ENCODE measurements at places on chromosomes 13 and 19.

GRCh38 chr19:30631033-30631370 lies 258.8 kb downstream of the ZNF536 start:
- DNase-seq: no peak

GRCh38 chr13:28492569-28493367 lies 2.2 kb downstream of the FLT1 start:
- peak; percentile 59 for DNase-seq

GRCh38 chr19:37412700-37413099 lies 41.8 kb downstream of the ZNF527 start:
- DNase-seq: no peak

- DNase-seq: no peak
Measured at GRCh38 chr13:29301027-29301426, 294.5 kb downstream of the SLC7A1 start.

GRCh38 chr13:92984151-92984550 lies 242.5 kb upstream of the GPC6 start:
- no peak for DNase-seq

DNA sequence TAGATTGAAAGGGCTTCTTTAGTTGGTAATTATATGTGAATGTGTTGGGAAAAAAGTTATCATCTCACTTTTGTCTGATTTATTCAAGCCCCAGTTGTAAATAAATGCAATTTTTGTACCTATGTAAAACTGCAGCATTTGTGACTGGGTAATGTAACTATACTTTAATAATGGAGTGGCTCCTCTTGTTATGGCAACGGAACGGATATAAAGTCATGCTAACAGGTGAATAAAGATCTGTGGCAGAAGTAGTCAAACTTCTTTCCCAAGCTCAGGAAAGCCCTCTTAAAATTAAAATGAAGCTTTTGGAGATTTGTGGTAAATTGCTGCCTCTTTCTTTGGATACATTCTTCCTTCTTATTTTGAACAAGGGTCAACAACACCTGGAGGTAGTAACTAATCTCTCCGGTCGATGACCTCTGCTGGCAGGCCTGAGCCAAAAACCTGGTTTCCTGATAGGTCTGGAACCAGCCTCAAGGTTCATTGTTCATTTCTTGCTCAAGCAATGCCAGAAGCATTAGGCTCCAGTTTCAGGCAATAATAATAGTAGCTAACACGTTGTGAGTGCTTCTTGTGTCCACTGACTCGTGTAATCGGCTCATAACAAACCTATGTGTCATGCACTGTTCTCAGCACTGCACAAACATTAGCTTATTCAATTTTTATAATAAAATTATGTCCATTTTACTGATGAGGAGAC lies 313.4 kb upstream of the DACH1 start:
- no peak for DNase-seq

DNA sequence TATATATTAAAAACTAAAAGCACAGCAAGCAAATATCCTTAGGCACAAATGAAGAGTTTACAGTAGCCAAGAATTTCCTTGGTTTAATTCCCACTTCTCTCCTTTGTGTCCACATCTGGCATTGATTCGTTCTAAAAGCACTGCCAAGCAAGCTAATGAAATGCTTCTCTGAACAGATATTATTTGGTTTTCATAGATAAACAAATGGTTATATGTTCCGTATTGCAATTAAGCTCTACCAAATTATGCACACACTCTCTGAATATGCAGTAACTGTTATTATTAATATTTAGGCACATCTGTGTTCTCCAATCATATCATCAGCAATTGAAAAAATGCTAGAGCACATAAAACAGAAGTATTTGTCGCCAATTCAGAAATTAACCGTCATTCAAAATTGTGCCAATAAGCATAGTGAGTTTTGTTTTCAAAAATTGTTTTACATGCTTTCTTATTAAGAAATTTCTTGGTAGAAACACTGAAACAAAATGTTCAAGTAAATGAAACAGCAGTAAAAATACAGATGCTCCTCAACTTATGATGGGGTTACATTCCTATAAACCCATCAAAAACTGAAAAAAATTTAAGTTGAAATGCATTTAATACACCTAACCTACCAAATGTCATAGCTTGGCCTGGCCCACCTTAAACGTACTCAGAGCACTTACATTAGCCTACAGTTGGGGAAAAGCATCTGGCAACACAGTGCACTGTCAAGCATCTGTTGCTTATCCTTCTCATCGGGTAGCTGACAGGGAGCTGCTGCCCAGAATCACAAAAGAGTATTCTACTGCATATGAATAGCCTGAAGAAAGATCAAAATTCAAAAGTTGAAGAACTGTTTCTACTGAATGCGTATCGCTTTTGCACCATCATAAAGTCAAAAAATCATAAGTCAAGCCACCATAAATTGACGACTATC lies 2134.7 kb downstream of the PCDH9 start:
- DNase-seq: no peak

Data from stimulated activated CD4-positive, alpha-beta T cell treated with anti-CD3 and anti-CD28 coated beads, Interleukin-15, amount 100 ng/mL, for 24 hours (primary cell).